Heart left ventricle (tissue), 16 donors: ENCODE measurements at places on chromosomes 6 and 20. TPM values are rescaled to one million over a fixed set of nuclear protein-coding genes. Genes with fewer than 3 reads are reported as not detected.

The BMP5 gene
- 2.2 TPM for total RNA-seq

The SENP6 gene
- 49.9 TPM for total RNA-seq

The SLC35F1 gene
- 11.6 TPM for total RNA-seq

The ESR1 gene
- total RNA-seq: 0.48 TPM

The MATN4 gene
- total RNA-seq: not detected

The CST7 gene
- 3.2 TPM for total RNA-seq

The TINAG gene
- 0.56 TPM for total RNA-seq

The DAAM2 gene
- 11.6 TPM for total RNA-seq

The ETV7 gene
- 5.1 TPM for total RNA-seq

DNA sequence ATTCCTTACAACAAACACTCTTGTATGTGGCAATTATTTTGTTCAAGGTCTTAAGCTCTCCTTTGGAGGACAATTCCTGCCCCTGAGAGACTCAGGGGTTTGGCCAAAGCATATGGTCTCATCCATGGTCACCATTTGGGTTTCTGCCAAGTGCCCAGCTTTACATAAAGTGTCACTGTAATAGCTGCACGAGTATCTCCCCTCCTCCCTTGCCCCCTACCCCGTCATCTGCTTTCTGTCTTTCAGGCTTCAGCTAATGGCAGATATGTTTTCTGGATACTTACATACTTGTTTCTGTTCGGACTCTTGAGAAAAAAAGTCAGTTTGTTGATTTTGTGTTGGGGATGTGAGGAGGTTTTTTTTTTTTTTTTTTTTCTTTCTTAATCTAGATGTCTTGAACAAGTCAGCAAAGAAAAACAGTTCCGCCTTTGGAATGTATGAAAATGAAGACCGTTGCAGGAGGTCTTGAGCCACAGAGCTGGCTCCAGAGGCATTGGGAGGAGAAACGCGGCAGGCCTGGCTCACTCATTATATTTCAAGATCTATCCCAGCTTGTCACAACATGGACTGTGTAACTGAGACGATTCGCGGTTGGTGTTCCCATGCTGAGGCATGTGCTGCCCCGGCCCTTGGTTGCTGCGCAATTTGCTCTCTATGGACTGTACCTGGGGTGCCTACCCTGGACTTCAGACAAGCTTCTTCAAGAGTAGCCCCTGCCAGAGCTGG is 32.6 kb upstream of the STX16 start:
- no peak overlapping the region for H3K27ac ChIP-seq
- H3K36me3 ChIP-seq: no peaks in the 10 kb centered on the region
- no peaks in the 10 kb centered on the region for H3K4me1 ChIP-seq
- peaks cover 5% of the 10 kb centered on the region for H3K27me3 ChIP-seq
- no peak for DNase-seq
- no peak overlapping the region for H3K4me3 ChIP-seq

GRCh38 chr6:5525209-5525608 is 263.9 kb downstream of the FARS2 start:
- H3K4me3 ChIP-seq: no peak overlapping the region
- H3K36me3 ChIP-seq: no peaks in the 10 kb centered on the region
- H3K27me3 ChIP-seq: no peaks in the 10 kb centered on the region
- H3K27ac ChIP-seq: no peak overlapping the region

DNA sequence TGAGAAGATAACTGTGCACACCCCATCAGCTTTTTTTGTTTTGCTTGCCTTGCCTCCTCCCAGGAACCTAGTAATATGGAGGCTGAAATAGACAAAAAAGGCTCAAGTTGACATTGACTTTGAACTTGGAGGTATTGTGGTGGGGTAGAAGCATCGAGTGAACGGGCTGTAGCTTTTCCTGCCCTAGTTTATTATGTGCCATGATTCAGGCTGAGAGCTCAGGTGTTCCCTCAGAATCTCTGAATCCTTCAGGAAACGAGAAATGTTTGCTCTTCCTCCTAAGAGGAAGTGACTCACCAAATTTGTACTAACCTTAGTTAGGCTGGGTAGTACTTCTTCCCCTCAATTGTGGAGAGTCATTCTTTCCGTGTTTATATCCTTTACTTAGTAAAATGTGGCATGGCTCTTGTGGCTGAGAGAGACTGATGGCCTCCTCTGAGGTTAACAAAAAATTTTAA is 98.8 kb downstream of the SASH1 start:
- H3K27ac ChIP-seq: peak overlapping the region; percentile 66
- no peak overlapping the region for H3K4me3 ChIP-seq
- H3K4me1 ChIP-seq: peaks cover 30% of the 10 kb centered on the region
- DNase-seq: no peak
- peaks cover 4% of the 10 kb centered on the region for H3K36me3 ChIP-seq

DNA sequence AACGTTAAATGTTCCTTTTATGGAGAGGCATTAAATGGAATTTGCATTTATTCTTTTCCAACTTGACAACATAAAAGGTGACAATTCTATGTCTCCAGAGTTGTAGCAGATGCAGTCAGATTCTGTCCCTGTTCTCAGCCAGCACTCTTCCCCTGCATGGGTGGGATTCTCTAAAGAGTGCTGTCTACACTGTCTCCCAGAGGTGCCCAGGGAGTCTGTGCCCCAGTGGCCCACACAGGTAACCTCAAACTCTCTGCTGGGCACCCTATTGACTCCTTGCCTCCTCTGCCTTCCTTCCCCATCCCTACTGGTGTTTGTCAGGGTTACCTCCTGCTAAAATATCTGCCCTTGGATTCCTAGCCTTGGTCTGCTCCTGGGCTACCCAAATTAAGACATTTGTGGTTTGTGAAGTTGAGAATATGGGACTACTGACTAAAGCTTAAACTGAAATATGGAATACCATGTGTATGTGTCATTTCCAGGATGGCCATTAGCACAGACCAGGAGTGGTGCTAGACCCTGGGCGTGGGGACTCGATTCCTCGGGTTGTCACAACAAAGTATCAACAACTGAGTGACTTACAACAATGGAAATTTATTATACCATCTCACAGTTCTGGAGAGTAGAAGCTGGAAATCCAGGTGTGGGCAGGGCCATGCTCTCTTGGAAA is 284.7 kb downstream of the CDH26 start:
- H3K27ac ChIP-seq: no peak overlapping the region
- H3K4me3 ChIP-seq: no peak overlapping the region
- H3K4me1 ChIP-seq: no peaks in the 10 kb centered on the region
- H3K36me3 ChIP-seq: no peaks in the 10 kb centered on the region
- DNase-seq: no peak

DNA sequence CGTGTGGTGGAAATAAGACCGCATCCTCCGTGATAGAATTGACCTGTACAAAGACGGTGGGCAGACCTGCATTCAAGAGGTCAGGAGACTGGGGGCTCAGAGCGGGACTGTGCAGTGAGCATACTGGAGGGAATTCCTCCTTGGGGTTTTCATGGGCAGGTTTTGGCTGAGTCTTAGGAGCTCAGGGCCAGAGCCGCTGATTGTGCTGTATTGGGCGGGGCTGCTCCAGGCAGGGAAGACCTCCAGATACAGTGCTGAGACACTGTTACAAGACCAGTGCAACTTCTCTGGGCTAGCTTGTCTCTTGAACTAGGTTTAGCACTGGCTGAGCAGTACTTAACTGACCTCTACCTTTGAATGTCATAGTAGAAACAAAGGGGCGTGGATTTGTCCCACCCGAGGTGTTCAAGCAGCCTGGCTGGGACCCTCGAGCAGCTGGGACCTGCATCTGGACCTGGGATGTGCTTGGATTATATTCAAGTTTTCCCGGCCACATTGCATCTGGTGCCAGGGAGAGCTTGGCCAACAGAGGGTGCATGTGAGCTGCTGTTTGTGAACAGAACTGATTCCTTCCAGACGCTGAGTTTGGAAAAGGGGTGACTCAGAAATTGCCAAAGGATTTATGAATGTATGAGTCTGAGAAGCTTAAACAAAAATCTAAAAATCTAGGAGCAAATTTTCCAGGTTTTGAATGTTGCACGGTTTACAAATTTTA is 33.4 kb upstream of the SLC22A1 start:
- H3K27ac ChIP-seq: no peak overlapping the region
- H3K36me3 ChIP-seq: peaks cover 98% of the 10 kb centered on the region
- H3K4me1 ChIP-seq: no peaks in the 10 kb centered on the region
- H3K27me3 ChIP-seq: no peaks in the 10 kb centered on the region
- H3K4me3 ChIP-seq: no peak overlapping the region

GRCh38 chr6:165987483-165988301 is 180.0 kb downstream of the TBXT start:
- H3K4me1 ChIP-seq: peaks cover 12% of the 10 kb centered on the region
- H3K4me3 ChIP-seq: peak overlapping the region; percentile 60
- no peak overlapping the region for H3K27ac ChIP-seq
- H3K27me3 ChIP-seq: peaks cover 36% of the 10 kb centered on the region

- peaks cover 36% of the 10 kb centered on the region for H3K4me1 ChIP-seq
- no peaks in the 10 kb centered on the region for H3K36me3 ChIP-seq
- peak overlapping the region; percentile 95 for H3K27ac ChIP-seq
- H3K27me3 ChIP-seq: no peaks in the 10 kb centered on the region
- peak overlapping the region; percentile 83 for H3K4me3 ChIP-seq
- DNase-seq: peak; percentile 70
These were observed 620 bp downstream of the HIVEP1 start for GRCh38 chr6:12012558-12013306.

- peak; percentile 82 for DNase-seq
- peaks cover 4% of the 10 kb centered on the region for H3K36me3 ChIP-seq
These were observed 724 bp downstream of the CDKN1A start for GRCh38 chr6:36679043-36679833.

DNA sequence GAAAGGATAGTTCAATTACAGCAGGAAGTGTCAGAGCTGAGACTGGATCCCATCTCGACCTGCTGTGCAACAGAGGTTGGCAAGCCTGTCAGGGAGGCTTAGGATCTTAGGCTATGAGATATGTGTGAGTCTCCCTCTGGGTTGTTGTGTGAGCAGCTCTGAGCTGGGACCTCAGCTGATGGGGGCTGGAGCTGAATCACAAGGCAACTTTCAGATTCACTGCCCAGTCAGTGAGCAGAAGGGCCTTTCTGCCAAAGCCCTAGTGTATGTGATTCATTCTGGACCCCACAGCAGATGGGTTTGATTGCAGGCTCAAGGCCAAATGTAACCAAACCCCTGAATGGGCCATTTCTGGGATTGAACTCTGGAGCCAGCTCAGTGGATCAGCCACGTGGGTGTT is 4.5 kb downstream of the PI3 start:
- no peak overlapping the region for H3K27ac ChIP-seq
- no peak for DNase-seq
- H3K4me1 ChIP-seq: no peaks in the 10 kb centered on the region
- H3K4me3 ChIP-seq: no peak overlapping the region
- peaks cover 3% of the 10 kb centered on the region for H3K27me3 ChIP-seq

DNA sequence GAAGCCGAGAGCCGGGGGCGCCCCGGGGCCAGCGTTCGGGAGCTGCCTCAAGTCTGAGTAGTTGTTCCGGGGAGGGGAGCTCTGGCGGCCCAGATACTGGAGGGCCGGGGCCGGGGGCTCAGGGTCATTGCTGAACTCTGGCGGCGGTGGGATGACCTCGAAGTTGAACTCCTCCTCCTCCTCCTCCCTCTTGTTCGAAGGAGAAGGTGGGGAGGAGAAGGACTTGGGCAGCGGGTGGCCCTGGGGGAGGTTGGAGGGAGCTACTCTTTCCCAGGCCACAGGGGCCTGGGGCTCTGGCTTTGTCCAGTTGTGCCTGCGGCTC is 37.7 kb downstream of the C6orf132 start:
- H3K4me3 ChIP-seq: peak overlapping the region; percentile 34
- no peaks in the 10 kb centered on the region for H3K36me3 ChIP-seq
- H3K27me3 ChIP-seq: peaks cover 5% of the 10 kb centered on the region
- no peak for DNase-seq
- no peaks in the 10 kb centered on the region for H3K4me1 ChIP-seq

DNA sequence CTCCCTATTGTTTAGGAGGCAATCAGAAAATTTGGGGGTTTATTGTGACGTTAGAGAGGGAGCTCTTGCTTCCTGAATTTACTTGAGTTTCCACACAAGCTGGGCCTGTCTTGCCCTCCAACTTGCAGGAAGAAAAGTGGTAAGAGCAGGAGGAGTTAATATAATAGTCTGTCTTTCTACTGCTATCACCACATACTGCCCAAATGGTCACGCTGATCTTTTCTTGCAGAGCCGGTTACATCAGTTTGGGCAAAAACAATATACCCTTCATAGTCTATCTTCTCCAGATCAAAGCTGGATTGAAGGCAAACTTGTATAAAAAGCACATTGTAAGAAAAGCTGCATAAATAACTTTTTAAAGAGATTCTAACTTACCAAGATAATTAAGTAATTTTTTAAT is 46.3 kb upstream of the ECHDC1 start:
- no peak overlapping the region for H3K4me3 ChIP-seq
- H3K27ac ChIP-seq: no peak overlapping the region
- H3K36me3 ChIP-seq: no peaks in the 10 kb centered on the region
- DNase-seq: no peak
- no peaks in the 10 kb centered on the region for H3K27me3 ChIP-seq

GRCh38 chr20:1266167-1266973 is at the start of gene SNPH:
SNPH (plus strand) TSS chr20:1266294; CDS start chr20:1296240, 29,946 bp downstream.
- H3K4me1 ChIP-seq: peaks cover 18% of the 10 kb centered on the region
- peak; percentile 75 for DNase-seq
- peak within 1 kb of the TSS; percentile 75 for H3K27ac ChIP-seq
- H3K27me3 ChIP-seq: peaks cover 4% of the 10 kb centered on the region
- no peaks in the 10 kb centered on the region for H3K36me3 ChIP-seq

GRCh38 chr6:44629636-44630035 is 242.1 kb downstream of the CDC5L start:
- DNase-seq: no peak
- no peaks in the 10 kb centered on the region for H3K36me3 ChIP-seq
- H3K27ac ChIP-seq: no peak overlapping the region
- H3K27me3 ChIP-seq: no peaks in the 10 kb centered on the region
- no peak overlapping the region for H3K4me3 ChIP-seq
